Activated naive CD4-positive, alpha-beta T cell (primary cell): ENCODE measurements at places on chromosomes 2 and 18.

DNA sequence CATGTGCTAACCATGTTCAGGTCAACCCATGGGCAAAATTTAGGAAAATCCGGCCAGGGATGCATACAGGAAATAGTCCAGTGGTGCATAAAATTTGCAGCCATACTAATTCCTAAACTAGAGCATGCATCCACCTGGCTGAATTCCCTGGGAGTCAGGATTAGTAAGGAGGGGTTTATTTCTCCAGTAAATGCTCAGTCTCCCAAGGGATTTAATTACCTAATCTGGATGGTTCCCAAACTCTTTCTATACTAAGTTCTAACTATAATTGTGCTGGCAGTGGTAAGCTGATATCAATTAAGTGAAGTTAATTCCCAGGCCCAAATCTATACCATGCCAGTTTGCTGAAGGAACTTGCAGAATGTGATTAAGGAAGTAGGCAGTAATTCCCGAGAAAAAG, 26.2 kb upstream of the EVA1A start:
- no peak for DNase-seq

- DNase-seq: no peak
Measured at GRCh38 chr2:162370931-162371330, 27.0 kb downstream of the GCA start.

DNA sequence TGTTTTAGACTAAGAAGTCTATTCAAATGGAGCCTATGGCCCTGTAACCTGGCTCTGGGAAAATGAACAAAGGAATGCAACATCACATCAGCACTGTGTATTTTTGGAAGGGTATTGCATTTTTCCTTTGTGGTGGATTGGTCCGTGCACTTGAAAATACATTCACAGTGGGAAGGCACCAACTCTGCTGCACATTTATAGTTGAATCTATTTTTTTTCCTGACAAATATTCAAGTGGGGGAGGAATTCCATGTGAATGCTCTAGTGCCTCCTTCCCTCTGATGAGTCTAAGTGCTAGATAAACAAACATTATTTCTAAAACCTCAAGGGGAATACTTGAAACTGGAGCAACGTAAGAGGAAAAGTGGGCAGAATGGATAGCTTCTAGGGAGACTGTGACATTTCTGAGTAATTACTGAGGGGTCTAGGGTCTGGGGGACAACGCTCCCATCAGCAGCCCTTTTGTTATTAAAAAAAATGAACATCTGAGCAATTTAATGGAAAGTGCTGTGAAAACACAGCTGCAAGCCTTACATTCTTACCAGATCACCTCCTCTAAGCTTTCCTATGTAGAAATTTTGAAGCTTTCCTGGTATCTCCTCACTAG, 208.2 kb downstream of the SLC8A1 start:
- DNase-seq: no peak

GRCh38 chr2:19292007-19292406, 66.4 kb downstream of the OSR1 start:
- DNase-seq: no peak

DNA sequence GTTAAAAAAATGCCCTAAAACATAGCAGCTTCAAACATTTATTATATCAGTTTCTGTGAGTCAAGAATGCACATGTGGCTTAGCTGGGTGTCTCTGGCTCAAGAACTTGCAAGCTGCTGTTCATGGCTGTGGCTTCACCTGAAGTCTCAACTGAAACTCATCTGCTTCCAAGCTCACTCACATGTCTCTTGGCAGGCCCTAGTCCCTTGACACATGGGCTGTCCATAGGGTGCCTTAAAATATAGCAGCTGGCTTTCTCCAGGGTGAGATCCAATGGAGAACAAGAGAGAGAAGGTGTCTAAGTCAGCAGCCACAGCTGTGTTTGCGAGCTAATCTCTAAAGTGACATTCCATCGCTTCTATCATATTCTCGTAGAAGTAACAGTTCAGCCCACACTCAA, 152.8 kb downstream of the DSEL start:
- DNase-seq: no peak

- DNase-seq: no peak
Measured at GRCh38 chr2:217410681-217410960, 550.8 kb upstream of the TNP1 start.

DNA sequence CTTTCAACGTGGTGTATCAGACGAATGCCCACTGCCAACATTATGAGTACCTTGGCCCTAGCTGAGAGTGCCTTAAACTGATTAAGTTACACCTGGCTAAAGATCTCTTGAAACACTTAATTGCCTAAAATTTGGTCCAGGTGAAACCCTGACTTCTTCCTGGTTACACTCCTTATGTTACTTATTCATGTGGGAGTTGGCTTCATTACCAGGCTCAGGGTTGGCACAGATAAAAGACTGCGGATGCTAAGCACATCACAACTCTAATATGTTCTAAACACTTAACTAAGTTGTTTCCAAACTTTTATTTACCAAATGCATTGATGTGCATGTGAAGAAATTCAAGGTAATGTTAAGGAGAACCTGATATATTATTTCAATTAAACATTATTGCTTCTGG, 298.9 kb downstream of the TCF4 start:
- DNase-seq: no peak
